ENCODE measurements at places on chromosomes 16 and 17. TPM values are rescaled to one million over a fixed set of nuclear protein-coding genes. Genes with fewer than 3 reads are reported as not detected.

- H3K4me1 ChIP-seq, result no peaks in the 10 kb centered on the region
- H3K4me3 ChIP-seq, result no peak overlapping the region
- H3K27me3 ChIP-seq, result no peaks in the 10 kb centered on the region
- H3K36me3 ChIP-seq, result no peaks in the 10 kb centered on the region
Observed at GRCh38 chr17:73998653-73999645, 204.5 kb upstream of the RPL38 start.

GRCh38 chr16:88365244-88365865 lies 17.4 kb upstream of the ZNF469 start:
- H3K27me3 ChIP-seq, result no peaks in the 10 kb centered on the region
- H3K4me3 ChIP-seq, result no peak overlapping the region
- no peaks in the 10 kb centered on the region for H3K36me3 ChIP-seq
- no peak for DNase-seq
- H3K4me1 ChIP-seq, result no peaks in the 10 kb centered on the region

GRCh38 chr17:73645050-73645871 lies 1.0 kb upstream of the SDK2 start:
- DNase-seq, result peak; percentile 69
- H3K4me1 ChIP-seq, result peaks cover 5% of the 10 kb centered on the region
- peak overlapping the region; percentile 60 for H3K4me3 ChIP-seq
- H3K27ac ChIP-seq, result peak overlapping the region; percentile 50

- no peak overlapping the region for H3K4me3 ChIP-seq
- peak; percentile 37 for DNase-seq
- H3K4me1 ChIP-seq, result peaks cover 7% of the 10 kb centered on the region
- H3K36me3 ChIP-seq, result no peaks in the 10 kb centered on the region
- no peaks in the 10 kb centered on the region for H3K27me3 ChIP-seq
Observed at GRCh38 chr16:11232852-11233726, 22.9 kb downstream of the SOCS1 start.

- H3K27me3 ChIP-seq, result no peaks in the 10 kb centered on the region
- H3K4me1 ChIP-seq, result no peaks in the 10 kb centered on the region
- no peak overlapping the region for H3K27ac ChIP-seq
Observed at GRCh38 chr17:65742403-65743307, 181.2 kb upstream of the AXIN2 start.

- peaks cover 6% of the 10 kb centered on the region for H3K4me1 ChIP-seq
- no peak overlapping the region for H3K27ac ChIP-seq
- peaks cover 60% of the 10 kb centered on the region for H3K36me3 ChIP-seq
Observed at GRCh38 chr16:19589771-19590302, 34.3 kb downstream of the VPS35L start.

- H3K4me1 ChIP-seq, result no peaks in the 10 kb centered on the region
- no peak overlapping the region for H3K27ac ChIP-seq
- no peaks in the 10 kb centered on the region for H3K36me3 ChIP-seq
- no peak for DNase-seq
Observed at GRCh38 chr16:60727851-60728250, 1308.4 kb downstream of the CDH8 start.

- no peak overlapping the region for H3K4me3 ChIP-seq
- no peaks in the 10 kb centered on the region for H3K4me1 ChIP-seq
- H3K36me3 ChIP-seq, result peaks cover 92% of the 10 kb centered on the region
- H3K27me3 ChIP-seq, result no peaks in the 10 kb centered on the region
- H3K27ac ChIP-seq, result no peak overlapping the region
Observed at GRCh38 chr16:1691276-1691675, 13.2 kb downstream of the JPT2 start.

DNA sequence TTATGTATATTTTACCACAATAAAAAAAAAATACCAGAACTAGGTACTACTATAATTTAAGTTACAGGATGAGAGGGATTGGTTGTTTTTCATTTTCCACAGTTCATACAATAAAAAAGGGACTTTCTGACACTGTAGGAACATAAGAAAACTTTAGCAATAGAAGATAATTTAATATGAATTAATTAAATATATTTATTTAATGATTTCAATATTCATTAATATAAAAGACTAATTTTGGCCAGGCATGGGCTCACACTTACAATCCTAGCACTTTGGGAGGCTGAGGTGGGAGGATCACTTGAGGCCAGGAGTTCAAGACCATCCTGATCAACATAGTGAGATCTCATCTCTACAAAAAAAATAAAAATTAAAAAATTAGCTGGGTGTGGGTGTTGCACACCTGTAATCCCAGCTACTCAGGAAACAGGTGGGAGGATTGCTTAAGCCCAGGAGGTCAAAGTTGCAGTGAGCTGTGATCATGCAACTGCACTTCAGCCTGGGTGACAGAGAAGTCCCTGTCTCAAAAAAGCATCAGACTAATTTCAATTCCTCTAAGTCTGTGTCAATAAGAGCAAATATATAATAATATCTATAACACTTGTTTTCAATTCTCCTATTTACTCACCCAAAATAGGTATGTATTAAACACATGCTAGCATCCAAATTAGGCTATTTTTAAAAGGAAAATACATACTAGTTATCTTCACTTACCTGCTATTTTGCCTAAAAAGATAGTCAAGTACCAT lies 79.6 kb downstream of the BRIP1 start:
- no peak overlapping the region for H3K4me3 ChIP-seq
- DNase-seq, result no peak
- H3K27ac ChIP-seq, result no peak overlapping the region
- no peaks in the 10 kb centered on the region for H3K36me3 ChIP-seq

DNA sequence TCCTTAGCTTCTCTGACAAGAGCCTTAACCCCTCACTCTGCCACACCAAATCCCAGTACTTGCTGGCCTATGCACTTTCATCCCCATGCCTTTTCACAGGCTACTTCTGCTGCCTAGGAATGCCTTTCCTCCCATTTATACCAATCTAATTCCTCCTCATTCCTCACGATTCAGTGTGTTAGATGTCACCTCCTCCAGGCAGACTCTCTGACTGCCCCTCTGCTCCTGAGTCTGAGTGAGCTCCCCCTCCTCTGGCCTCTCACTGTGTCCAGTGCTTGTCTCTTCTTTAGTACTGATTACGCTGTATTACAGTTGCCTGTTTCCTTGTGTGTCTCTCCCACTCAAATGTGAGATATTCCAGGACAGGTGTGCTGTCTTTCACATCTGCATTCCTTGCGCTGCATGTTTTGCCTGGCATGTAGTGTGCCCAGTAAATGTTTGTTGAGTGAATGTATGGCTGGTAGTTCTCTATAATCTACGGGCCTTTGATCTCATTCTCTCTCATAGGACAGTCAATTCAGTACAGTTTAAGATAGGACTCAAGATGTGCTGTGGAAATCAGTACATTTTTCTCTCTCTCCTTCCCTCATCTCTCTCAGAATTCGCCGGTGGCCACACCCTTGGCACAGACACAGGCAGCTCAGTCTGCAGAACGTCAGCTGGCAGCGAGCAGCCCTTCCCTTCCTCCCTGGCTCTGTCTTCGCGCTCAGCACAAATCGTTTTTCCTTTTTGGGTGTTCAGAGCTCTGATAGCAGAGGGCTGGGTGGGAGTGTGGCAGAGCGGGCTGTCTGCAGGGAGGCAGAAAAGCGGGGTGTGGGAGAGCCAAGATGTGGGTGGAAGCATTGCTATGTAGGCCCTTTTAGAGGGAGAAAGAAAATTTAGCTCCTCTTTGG lies 18.5 kb downstream of the ARL4D start:
- no peaks in the 10 kb centered on the region for H3K36me3 ChIP-seq
- H3K27ac ChIP-seq, result peak overlapping the region; percentile 70
- H3K27me3 ChIP-seq, result no peaks in the 10 kb centered on the region

- H3K4me1 ChIP-seq, result no peaks in the 10 kb centered on the region
- DNase-seq, result no peak
- no peak overlapping the region for H3K4me3 ChIP-seq
- H3K27ac ChIP-seq, result no peak overlapping the region
- no peaks in the 10 kb centered on the region for H3K36me3 ChIP-seq
Observed at GRCh38 chr17:6700948-6701307, 12.2 kb downstream of the SLC13A5 start.

DNA sequence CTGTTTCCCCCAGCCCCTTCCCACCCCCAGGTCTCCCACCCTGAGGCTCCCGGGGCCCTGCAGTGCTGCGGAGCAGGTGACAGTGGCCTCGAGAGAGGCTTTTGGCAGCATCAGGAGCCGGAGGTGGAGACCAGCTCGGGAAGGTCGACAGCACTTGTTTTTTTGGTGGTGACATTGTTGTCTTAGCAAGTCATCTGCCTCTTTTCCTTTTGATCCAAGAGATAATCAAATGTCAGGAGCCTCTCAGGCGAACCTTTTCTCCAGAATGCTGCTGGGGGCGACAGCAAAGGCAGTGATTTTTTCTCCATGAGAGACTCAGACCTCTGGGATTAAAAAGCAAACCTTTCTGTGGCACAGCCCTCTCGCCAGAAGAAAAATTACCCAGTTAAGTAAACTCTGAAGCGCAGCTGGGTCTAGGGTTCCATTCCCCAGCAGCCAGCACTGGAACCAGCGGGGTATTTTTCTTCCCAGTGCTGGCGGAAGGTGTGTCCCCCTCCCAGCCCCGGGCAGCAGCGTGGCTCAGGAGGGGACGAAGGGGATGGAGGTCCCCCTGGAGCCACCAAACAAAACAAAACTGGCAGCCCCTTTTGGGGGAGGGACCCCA lies 37.2 kb downstream of the GRIN2C start:
- no peaks in the 10 kb centered on the region for H3K27me3 ChIP-seq
- no peak overlapping the region for H3K4me3 ChIP-seq
- no peaks in the 10 kb centered on the region for H3K4me1 ChIP-seq
- no peak overlapping the region for H3K27ac ChIP-seq
- H3K36me3 ChIP-seq, result no peaks in the 10 kb centered on the region

DNA sequence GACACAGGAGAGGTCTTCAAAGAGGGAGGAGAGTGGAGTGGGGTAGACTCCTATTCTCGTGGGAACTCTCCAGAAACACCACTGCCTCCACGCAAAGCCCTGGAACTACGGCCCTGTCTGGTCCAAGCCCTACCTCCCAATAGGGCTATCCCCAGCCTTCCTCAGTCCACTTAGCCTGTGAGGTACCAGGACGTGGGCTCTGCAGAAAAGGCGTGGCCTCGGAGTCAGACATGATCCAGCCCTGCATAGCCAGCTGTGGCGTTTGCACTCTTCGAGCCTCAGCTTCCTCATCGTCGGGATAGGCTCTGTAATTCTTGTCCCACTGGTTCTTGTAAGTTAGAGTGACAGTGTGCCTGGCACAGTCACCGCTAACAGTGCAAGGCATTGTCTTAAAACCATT lies 13.8 kb downstream of the ENDOV start:
- no peaks in the 10 kb centered on the region for H3K27me3 ChIP-seq
- no peaks in the 10 kb centered on the region for H3K36me3 ChIP-seq
- no peak overlapping the region for H3K4me3 ChIP-seq
- H3K27ac ChIP-seq, result no peak overlapping the region

DNA sequence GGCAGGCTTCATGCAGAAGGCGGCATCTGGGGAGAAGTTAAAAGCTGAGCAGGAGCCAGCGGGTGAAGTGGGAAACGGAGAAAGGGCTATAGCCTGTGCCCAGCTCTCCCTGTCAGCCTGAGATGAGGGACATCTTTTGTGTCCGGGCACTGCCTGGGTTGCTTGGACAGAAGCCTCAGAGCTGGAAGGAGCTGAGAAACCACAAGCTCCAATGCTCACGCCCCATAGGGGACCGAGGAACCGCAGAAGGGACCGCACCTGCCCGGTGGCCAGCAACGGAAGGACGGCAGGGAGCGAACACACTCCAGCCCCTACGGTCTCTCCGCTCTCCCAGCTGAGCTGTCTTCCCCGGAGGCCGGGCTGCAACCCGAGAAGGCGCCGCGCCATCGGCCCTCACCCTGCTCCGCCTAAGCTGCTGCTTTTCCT lies 175.8 kb downstream of the NPIPB11 start:
- H3K27me3 ChIP-seq, result no peaks in the 10 kb centered on the region
- DNase-seq, result no peak
- no peaks in the 10 kb centered on the region for H3K36me3 ChIP-seq
- no peak overlapping the region for H3K4me3 ChIP-seq
- H3K27ac ChIP-seq, result no peak overlapping the region

DNA sequence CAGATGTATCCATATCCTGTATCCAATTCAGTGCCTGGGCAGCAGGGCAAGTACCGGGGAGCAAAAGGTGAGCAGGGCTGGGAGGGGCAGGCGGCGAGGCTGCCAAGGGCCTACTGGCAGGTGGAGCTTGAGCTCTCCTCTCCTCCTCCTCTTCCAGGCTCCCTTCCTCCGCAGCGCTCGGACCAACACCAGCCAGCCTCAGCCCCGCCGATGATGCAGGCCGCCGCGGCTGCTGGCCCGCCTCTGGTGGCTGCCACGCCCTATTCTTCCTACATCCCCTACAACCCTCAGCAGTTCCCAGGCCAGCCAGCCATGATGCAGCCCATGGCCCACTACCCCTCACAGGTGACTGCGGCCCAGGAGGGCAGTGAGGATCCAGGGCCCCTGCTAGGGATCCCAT lies 11.6 kb downstream of the ATXN2L start:
- H3K27me3 ChIP-seq, result no peaks in the 10 kb centered on the region
- DNase-seq, result no peak
- no peak overlapping the region for H3K27ac ChIP-seq
- peaks cover 57% of the 10 kb centered on the region for H3K36me3 ChIP-seq
- H3K4me3 ChIP-seq, result no peak overlapping the region

- H3K27me3 ChIP-seq, result no peaks in the 10 kb centered on the region
- no peak overlapping the region for H3K4me3 ChIP-seq
- peaks cover 13% of the 10 kb centered on the region for H3K4me1 ChIP-seq
- H3K27ac ChIP-seq, result peak overlapping the region; percentile 72
- DNase-seq, result no peak
Observed at GRCh38 chr17:44920565-44920940, 5.3 kb upstream of the GFAP start.

DNA sequence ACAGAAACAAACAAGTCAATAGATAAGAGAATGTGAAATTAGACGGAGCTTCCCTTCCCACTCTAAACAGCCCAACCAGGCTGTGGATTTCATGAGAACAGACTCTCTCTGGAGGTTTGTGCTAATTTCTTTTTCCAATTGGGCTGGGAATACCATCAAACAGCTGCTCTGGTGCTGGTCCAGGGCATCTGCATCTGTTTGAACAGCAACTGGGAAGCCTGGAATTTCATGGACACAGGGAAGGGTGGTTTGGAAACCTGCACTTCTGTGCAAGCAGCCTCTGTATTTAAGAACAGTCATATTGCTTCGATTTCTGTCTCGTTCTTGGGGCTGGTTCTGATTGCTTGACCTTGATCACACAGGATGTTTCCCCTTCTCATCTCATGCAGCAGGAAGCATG lies 88.7 kb downstream of the FOXL1 start:
- no peaks in the 10 kb centered on the region for H3K36me3 ChIP-seq
- peaks cover 8% of the 10 kb centered on the region for H3K27me3 ChIP-seq
- peak overlapping the region; percentile 68 for H3K27ac ChIP-seq
- H3K4me3 ChIP-seq, result no peak overlapping the region
- H3K4me1 ChIP-seq, result no peaks in the 10 kb centered on the region
- DNase-seq, result no peak

DNA sequence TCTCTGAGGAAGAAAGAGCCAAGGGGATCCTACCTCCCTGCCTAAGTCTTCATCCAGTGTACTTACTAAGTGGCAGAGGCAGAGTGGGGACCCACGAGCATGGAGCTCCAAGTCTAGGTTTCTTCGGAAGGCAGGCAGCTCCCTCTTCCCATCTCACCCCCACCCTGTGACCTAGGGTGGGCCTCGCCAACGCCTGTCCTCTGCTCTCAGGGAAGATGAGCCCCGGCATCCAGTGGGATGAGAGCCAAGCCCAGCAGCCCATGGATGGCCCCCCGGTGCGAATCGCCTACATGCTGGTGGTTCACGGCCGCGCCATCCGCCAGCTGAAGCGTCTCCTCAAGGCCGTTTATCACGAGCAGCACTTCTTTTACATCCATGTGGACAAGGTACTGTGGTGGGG lies 8.3 kb downstream of the XYLT2 start:
- no peak for DNase-seq
- no peak overlapping the region for H3K27ac ChIP-seq
- H3K27me3 ChIP-seq, result no peaks in the 10 kb centered on the region
- no peak overlapping the region for H3K4me3 ChIP-seq
- H3K4me1 ChIP-seq, result peaks cover 4% of the 10 kb centered on the region

The ZNF469 gene
- total RNA-seq, result 1.6 TPM

The TMEM100 gene
- total RNA-seq, result 7.8 TPM

The PRKCB gene
- 1.8 TPM for total RNA-seq

The FOXN1 gene
- not detected for total RNA-seq
